ENCODE measurements at places on chromosomes 13 and 19. TPM values are rescaled to one million over a fixed set of nuclear protein-coding genes. Genes with fewer than 3 reads are reported as not detected.

The PCP2 gene
- polyA plus RNA-seq = 1.6 TPM

The LYPD5 gene
- 0.14 TPM for polyA plus RNA-seq

The ZNF667 gene
- 21.7 TPM for polyA plus RNA-seq

The AMER2 gene
- polyA plus RNA-seq = 0.39 TPM

The ZNF681 gene
- 8.8 TPM for polyA plus RNA-seq

The ZNF808 gene
- 11.5 TPM for polyA plus RNA-seq

The MEIOSIN gene
- polyA plus RNA-seq = 0.03 TPM

The PEG3 gene
- 60.2 TPM for polyA plus RNA-seq

The ZDHHC20 gene
- polyA plus RNA-seq = 76.7 TPM

The ZNF57 gene
- polyA plus RNA-seq = 8.4 TPM

The CYP2S1 gene
- 0.46 TPM for polyA plus RNA-seq

The CRB3 gene
- 30.9 TPM for polyA plus RNA-seq

The ZNF234 gene
- polyA plus RNA-seq = 12.2 TPM

The F7 gene
- 3.2 TPM for polyA plus RNA-seq

The FBXO27 gene
- 7.2 TPM for polyA plus RNA-seq

The CCNE1 gene
- 10.0 TPM for polyA plus RNA-seq

The LGALS7 gene
- polyA plus RNA-seq = 0.96 TPM

The CCDC169 gene
- polyA plus RNA-seq = 5.8 TPM

The CYP2A7 gene
- polyA plus RNA-seq = not detected

The ZNF709 gene
- 8.8 TPM for polyA plus RNA-seq

The FCER2 gene
- 0.17 TPM for polyA plus RNA-seq

The SULT2A1 gene
- polyA plus RNA-seq = 0.12 TPM

The VMAC gene
- 6.3 TPM for polyA plus RNA-seq

The CEACAM8 gene
- not detected for polyA plus RNA-seq

The UBE2L5 gene
- polyA plus RNA-seq = 0.30 TPM

The ZSWIM4 gene
- polyA plus RNA-seq = 11.6 TPM

The SYNGR4 gene
- 0.39 TPM for polyA plus RNA-seq

The PSG2 gene
- polyA plus RNA-seq = not detected

The ZIM2 gene
- polyA plus RNA-seq = 0.62 TPM

The PCDH17 gene
- polyA plus RNA-seq = 17.8 TPM

The KLK6 gene
- 53.2 TPM for polyA plus RNA-seq

The CERS1 gene
- polyA plus RNA-seq = 6.3 TPM

The PNMA8C gene
- 0.80 TPM for polyA plus RNA-seq

The FGF22 gene
- polyA plus RNA-seq = 0.62 TPM

The IRGC gene
- polyA plus RNA-seq = not detected

The ADAMTS10 gene
- polyA plus RNA-seq = 31.0 TPM

The ZNF653 gene
- polyA plus RNA-seq = 10.7 TPM

The LMTK3 gene
- polyA plus RNA-seq = 3.6 TPM

The F2RL3 gene
- polyA plus RNA-seq = 1.4 TPM

The CEACAM4 gene
- polyA plus RNA-seq = not detected

The CEACAM3 gene
- not detected for polyA plus RNA-seq

The TUBA3C gene
- polyA plus RNA-seq = not detected

The UGGT2 gene
- polyA plus RNA-seq = 46.4 TPM

The DNAJC15 gene
- polyA plus RNA-seq = 31.6 TPM

The SOX1 gene
- not detected for polyA plus RNA-seq

The RNF225 gene
- polyA plus RNA-seq = not detected

The NLRP11 gene
- 0.14 TPM for polyA plus RNA-seq

The ARHGAP45 gene
- 9.6 TPM for polyA plus RNA-seq

The KCNC3 gene
- 35.0 TPM for polyA plus RNA-seq
